ENCODE measurements at places on chromosomes 2 and 18.

DNA sequence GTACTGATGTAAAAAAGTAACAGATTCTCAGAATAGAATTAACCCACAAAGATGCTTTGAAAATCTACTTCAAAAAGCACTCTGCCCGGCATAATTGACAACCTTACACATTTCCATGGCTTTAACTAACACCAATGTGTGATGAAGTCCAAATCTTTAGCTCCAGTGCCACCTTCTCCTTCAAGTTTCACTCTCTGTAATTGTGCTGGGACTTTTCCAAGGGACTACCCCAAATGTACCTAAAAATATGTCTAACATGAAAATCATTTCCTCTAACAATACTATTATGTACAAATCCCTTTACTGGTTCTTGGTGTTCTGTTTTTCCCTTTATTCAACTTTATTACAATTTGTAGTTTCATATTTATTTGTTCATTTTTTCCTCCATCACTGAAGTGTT is 20.6 kb upstream of the UBE2E3 start:
- no peak for DNase-seq

DNA sequence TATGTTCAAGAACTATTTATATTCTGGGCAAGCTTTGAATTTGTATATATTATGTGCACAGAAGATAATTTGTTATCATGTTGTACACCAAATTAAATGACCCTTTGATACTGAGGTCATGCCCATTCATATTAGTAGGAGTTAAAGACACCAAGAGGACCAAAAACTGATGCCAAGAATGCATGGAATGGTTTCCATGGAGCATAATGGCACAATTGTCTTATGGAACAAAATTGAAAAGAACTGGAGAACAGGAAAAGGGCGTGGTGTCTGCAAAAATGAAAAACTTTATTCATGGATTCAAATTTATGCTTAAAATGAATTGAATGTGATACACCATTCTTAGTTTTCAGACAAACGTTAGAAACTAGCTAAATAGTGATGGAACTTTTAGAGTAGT is 24.1 kb upstream of the RBMS1 start:
- no peak for DNase-seq

- peak; percentile 55 for DNase-seq
Measured at GRCh38 chr2:233267516-233268245, 16.2 kb downstream of the ATG16L1 start.

GRCh38 chr2:31038385-31038784 is 99.9 kb downstream of the GALNT14 start:
- no peak for DNase-seq

DNA sequence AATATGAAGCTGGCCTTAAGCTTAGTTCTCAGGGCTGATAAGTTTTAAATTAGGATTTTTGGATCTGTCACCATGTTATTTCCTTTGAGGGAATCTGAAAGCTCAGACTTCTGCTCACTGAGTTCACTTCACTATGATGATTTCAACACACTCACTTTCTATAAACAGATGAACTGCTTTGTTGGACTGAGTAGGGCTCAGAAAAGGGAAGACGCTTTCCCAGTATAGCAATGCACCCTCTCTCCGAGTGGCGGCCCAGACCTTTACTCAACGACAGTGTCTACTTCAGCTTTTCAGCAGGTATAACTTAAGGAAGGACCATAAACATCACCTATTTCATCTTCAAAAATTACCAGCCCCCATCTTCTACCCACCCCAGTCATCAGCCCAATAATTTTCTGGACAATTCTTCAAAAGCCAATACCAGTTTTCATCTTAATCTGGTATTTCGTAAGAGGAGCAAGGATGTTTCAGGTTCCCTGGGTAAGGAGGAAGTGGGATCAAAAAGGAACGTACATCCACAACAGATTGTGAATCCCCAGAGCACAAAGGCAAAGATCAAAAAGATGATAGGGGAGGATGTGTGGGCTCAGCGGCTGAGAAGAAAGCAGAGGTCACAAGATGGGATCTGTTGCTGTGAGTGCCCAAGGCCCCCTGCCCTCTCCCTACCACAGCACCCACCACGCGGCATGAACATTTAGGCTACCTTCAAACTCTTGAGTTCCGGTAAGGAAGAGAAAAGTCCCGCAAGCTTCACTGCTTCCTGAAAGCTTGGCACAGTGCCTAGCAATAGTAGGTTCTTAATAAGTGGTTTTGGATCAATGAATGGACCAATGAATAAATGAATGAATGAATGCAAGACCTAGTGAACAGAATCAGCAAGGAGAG is 41.9 kb downstream of the LPIN2 start:
- DNase-seq, result no peak

DNA sequence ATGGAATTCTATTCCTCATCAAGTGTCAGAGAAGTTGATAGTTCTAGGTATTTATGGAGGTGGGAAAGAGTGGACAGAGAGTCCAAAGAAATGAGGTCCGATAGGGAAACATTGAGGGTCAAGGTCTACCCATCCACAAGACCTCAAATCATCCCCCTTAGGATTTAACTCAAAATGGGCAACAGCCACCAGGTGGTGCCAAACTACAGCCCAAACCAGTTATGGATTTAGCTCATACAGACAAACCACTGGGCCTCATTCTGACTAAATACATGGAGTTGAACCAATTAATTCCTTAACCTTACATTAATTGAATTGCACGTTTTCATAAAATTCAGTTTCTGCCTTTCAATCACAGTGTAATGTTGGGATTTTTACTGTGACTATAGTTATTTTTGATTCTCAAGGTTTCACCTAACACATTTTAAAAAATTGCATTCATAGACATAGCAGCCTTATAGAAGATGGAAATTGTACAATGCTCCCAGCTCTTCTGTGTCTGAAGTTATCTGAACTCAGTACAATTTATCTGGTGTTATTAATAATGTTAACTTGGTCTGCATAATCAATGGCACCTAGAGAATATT is 98.2 kb upstream of the HNMT start:
- DNase-seq, result no peak

GRCh38 chr2:29524652-29525051 is 396.7 kb downstream of the ALK start:
- DNase-seq, result no peak

DNA sequence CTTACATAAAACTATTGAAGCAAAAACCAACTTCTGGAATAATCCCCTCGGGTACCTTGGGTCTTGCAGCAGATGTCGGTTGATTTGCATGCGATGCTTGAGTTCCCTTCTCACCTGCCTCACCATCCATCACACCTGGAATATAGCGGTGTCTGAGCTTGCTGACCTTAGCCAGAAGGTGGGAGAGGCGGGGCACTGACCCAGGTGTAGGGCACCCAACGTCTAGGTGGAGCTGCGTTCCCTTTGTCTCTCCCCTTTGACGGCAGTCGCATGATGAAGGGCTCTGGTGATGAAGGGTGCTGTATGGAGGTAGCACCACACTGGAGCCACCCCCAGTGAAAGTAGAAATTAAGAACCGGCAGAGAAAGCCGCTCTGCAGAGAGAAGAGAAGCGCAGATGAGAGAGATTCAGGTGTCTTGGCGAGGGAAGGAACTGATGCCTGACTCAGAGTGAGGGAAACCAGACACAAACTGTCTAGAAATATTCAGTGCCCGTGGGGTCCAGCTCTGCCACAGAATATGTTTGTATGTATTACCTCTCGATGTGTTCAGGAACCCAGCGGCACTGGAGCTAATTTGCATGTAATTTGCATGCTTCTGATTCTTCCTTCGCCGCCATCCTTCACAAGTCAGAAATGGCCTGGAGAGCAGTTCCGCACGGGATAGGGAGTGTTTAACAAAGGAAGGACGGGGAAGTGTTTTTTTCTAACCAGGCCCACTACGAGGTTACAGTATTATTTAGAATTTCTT is 19.4 kb upstream of the MBP start:
- no peak for DNase-seq

DNA sequence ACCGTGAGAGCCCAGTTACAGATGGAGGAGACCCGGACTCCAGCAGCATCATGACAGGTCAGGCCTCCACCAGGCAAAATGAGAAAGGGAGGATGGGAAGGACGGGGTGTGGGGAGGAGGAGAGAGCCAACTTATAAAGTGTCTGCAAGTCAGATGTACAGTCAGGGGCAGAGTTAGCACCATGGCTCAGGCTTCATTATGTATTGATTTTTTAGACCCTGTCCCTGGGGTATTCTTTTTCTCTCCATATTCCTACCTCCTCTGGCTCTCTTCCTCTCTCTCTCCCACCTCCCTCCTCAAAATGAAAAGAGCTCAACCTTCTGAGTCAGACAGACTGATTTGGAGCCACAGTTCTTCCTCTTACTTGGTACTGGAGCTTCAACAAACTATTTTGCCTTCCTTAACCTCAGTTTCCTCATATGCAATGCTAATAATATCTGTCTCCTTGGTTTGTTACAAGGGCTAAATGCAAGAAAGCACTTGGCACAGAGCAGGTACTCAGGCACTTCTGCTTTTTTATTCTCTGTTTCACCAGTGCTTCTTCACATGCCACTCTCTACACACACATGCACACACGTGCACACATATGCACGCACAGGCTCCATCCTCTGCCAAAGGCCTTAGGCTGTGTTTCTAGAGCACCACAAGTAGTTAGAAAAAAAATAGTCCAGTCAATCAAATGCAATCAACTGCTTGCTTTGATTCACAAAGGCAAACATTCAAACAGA is 92.3 kb upstream of the PKDCC start:
- DNase-seq, result no peak

- DNase-seq, result no peak
Measured at GRCh38 chr2:25155401-25155800, 13.0 kb downstream of the POMC start.

DNA sequence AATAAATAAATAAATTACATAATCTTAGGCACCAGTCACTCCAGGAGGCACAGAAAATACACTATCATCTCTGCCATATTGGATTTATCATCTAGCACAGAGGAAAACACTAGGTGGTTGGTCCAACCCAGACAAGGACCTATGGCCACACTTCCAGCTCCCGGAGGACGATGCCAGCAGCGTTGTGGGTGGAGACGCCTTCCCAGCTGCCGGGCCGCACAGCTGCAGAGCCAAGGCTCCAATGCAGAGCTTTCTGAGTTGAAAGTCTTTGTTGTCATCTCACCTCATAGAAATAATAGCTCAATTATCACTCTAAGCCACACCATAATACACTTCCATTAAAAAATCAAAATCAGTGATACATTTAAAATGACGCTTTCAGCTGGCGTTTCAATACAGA is 457.1 kb upstream of the SALL3 start:
- no peak for DNase-seq

DNA sequence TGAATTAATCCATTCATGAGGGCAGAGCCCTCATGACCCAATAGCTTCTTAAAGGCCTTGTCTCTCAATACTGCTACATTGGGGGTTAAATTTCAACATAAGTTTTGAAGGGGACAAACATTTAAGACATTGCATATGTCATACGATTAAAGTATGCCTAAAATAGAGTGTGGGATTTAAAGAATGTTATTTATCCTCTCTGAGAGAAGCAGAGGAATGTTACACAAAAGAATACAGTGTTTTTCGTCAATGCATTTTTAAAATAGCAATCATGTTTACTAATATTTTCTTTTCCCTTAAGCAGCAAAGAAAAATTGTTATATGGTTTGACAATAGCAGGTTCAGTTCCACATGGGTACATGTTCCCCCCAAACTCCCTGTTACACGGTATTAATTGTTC is 363.1 kb downstream of the NUP35 start:
- no peak for DNase-seq

DNA sequence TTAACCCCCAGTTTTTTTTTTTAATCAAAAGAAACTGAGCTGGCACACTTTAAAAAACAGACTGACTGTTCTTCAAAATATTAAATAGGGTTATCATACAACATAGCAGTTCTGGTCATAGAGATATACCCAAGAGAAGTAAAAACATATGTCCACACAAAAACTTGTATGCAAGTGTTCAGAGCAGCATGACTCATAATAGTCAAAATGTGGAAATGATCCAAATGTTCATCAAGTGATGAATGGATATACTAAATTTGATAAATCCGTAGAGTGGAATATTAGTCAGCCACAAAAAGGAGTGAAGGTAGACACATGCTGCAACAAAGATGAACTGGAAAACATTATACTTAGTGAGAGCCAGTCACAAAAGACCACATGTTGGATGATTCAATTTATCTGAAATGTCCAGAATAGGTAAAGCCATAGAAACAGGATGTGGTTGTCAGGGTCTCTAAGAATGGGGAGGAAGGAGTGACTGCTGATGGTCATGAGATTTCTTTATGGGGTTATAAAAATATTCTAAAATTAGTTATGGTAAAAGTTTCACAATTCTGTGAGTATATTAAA is 5.1 kb downstream of the SMIM21 start:
- no peak for DNase-seq

DNA sequence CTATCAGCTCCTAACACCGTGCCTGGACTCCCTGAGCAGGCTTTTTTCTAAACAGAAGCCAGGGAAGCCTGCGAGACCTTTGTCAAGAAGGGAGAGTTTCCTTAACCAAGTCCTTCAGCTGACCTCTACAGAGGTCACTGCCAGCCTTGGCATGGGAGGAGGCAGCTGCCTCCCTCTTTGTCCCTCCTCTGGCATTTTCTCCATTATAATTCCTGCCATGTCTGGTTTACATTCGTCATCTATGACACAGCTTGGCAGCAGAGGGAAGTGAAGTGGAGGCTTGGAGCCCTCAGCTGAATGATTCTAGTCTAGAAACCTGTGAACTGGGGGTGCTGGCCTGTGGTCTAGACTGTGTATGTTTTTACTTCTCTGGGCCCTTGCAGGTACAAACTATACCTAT is 22.5 kb downstream of the LIPG start:
- no peak for DNase-seq

DNA sequence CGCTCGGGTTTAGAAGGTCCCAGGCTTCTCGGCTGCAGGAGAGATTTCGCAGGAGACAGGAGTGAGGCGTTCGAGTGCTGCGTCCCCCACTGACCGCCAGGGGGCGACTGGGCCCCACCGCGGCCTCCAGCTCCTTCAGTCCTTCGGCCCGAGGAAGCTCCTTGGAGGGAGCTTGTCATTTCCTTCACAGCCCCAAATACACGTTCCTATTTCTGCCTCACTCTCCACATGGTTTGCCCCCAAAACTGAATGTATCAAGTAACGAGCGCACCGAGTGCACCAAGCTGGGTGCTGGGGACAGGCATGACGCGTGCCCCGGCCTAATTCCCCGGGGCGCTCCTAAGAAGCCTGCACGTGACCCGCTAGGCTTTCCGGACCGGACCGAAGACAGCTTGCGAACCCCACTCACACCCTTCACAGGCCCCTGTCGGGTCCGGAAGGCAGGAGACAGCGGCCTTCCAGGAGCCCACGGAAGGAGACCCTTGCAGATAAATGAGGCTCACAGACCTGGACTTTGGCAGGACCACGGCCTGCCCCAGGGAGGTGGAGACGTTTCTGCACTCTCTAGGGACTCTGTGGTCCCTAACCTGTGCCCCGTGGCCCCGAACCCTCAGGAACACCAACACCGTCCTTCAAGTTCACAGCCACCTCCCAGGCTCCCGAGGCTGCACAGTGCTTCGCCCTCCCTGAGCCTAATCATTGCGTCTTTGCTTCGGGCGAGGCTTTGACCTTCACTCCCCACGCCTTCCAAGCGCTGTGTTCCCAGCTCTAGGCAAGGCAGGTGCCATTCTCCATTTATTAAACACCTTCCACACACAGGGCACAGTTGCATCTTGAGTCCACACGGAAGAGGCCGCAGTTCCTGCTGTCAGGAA is 13.0 kb upstream of the FAHD2A start:
- no peak for DNase-seq

GRCh38 chr2:172549131-172549530 is 6.8 kb upstream of the PDK1 start:
- DNase-seq, result no peak

All from activated T-helper 1 cell treated with anti-CD3 and anti-CD28 coated beads, Interleukin-2, amount 50 U/mL, for 16 hours (primary cell).